T-helper 1 cell treated with Interleukin-12 subunit alpha and Interleukin-12 subunit beta and Interleukin-4 antibody, amounts not matched to agents 30 ng/mL and 1 ng/mL, for 36 hours (primary cell): ENCODE measurements at places on chromosomes 2 and 18. TPM values are rescaled to one million over a fixed set of nuclear protein-coding genes. Genes with fewer than 3 reads are reported as not detected.

MMADHC gene
- 95.4 and 102 TPM in 2 replicates for total RNA-seq

EVX2 gene
- not detected in 2 replicates for total RNA-seq

RAB27B gene
- 2.5 and 2.7 TPM in 2 replicates for total RNA-seq

CNTNAP5 gene
- total RNA-seq: not detected in 2 replicates

LYPD6B gene
- total RNA-seq: not detected in 2 replicates

RTP5 gene
- total RNA-seq: not detected in 2 replicates

RBKS gene
- total RNA-seq: 1.1 and 1.6 TPM in 2 replicates

LYPD1 gene
- not detected in 2 replicates for total RNA-seq

TMEM131 gene
- 38.0 and 38.8 TPM in 2 replicates for total RNA-seq

WBP1 gene
- total RNA-seq: 49.4 and 56.6 TPM in 2 replicates

ZEB2 gene
- total RNA-seq: 9.2 and 9.6 TPM in 2 replicates

TCF23 gene
- 0.05 TPM in 2 replicates for total RNA-seq
